ENCODE measurements at places on chromosomes 3 and 15.

DNA sequence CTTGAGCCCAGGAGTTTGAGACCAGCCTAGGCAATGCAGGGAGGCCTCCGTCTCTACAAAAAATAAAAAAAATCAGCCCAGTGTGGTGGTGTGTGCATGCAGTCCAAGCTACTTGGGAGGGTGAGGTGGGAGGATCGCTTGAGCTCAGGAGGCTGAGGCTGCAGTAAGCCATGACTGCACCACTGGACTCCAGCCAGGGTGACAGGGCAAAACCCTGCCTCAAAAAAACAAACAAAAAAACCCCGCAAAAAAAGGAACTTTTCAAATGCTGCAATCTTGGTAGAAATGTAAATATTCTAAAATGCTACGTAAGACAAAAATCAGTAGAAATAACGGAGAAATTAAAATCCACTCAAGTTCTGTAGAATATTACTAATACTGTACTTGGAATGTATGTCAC is 108.1 kb upstream of the MELTF start:
- no peak for DNase-seq

- DNase-seq: peak; percentile 7
Measured at GRCh38 chr3:13709706-13710105, 160.8 kb downstream of the FBLN2 start.

GRCh38 chr3:135887220-135887619 is 78.3 kb upstream of the PPP2R3A start:
- no peak for DNase-seq

DNA sequence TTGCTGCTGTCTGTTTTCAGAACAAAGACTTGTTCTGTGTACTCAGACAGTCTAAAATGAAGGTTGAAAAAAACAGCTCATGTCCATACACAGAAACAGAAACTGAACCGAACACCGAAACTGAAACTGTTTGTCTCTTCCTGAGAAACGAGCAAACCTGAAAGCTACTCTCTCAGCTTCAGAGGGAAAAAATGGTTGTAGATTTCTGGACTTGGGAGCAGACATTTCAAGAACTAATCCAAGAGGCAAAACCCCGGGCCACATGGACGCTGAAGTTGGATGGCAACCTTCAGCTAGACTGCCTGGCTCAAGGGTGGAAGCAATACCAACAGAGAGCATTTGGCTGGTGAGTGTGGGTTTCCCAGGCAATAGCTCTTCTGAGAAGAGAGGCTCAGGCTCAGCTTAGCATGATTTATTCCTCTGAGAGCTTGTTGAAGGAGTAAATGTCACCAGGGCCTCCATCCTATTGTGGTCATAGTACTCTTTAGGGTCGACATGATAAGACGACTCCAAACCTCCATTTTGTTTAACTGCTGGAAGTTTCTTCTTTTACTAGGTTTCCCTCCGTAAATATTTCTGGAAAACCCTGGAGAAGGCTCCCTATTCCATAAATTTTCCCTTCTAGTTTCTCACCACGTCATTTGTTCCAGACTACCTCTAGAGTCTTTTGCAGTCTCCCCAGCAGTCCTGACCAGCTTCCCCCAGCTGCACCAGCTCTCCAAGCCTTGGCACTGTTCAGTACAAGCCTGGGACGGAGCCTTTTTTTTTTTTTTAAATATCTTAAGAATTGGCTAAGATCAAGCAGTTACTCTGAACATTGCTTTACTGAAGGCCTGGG is at the start of gene RTP4:
RTP4 (plus strand) TSS at position 135 of the 838 bp plus-strand sequence; CDS start at position 192, 57 bp downstream.
- peak; percentile 70 for DNase-seq

DNA sequence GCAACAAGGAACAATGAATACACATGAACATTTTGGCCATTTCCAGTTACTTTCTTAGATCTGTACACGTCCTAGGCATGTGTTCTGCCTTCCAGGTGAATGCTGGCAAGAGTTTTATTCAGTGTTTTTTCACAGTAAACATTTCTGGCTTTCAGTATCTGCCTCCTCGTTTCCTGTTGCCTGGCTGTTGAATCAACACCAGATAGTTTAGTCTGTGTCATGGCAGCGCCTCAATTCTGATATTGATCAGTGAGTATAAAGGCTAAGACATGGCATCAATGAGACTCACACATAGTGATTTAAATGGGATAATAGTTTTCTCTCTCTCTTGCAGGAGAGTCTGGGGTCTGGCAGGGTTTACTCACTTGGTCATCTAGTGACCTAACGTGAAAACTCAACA is 266.9 kb upstream of the SLCO3A1 start:
- DNase-seq: no peak

- no peak for DNase-seq
Measured at GRCh38 chr15:67479781-67480505, 41.0 kb upstream of the C15orf61 start.

DNA sequence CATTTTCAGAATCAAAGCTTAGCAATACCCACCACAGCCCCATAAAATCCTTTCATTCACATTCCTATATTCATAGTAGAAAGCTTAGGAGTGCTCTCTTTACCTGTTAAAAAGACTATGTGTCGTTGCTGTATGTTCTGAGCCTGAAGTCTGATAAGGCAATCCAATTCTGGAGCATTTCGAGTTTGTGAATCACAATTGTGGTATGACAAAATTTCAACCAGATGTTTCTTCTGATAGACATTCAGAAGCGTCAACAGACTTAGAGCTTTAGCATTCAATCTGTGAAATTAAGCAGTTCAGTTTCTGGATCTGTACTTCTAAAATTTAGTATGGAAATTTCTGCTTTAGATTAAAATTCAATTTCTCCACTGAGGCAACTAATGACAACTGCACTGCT is 58.3 kb downstream of the TASOR start:
- no peak for DNase-seq

DNA sequence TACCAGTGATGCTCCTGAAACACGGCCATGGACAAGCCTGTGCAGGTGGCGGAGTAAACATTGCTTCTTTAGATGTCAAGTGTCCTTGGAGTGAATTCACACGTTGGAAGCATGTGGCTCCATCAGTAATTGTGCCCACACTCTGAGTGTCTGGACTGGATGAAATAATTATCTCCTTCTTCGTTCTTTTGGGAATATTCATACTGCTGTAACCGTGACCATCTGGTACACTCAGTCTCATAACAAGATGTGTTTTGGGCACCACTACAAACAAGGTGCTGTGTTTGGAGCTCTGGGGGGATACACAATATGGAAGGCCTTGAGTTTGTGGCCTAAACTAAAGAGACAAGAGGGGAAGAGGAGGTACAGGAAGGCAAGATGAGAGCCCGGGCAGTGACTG is 165.6 kb downstream of the APBA2 start:
- no peak for DNase-seq

GRCh38 chr3:185079625-185080024 is 73.2 kb downstream of the C3orf70 start:
- DNase-seq: no peak

DNA sequence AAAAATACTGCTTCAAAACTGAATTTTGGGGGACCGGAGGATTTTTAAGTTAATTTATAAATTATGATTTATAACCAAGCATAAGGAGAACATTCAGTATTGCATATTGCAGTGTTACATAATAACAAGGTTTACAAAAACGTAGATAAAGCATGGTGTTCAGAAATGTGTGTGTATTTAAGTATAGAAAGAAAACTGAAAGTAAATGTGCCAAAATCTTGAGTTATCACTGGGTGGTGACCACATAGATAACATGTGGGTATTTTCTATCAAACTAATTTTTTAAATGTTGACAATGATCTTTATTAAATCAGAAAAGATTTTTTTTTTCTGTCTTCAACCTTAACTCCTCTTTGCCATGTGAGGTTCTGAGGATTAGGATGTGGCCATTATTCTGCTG is 32.6 kb downstream of the EIF2AK4 start:
- DNase-seq: no peak

GRCh38 chr15:101497017-101497416 is 7.5 kb upstream of the PCSK6 start:
- no peak for DNase-seq

DNA sequence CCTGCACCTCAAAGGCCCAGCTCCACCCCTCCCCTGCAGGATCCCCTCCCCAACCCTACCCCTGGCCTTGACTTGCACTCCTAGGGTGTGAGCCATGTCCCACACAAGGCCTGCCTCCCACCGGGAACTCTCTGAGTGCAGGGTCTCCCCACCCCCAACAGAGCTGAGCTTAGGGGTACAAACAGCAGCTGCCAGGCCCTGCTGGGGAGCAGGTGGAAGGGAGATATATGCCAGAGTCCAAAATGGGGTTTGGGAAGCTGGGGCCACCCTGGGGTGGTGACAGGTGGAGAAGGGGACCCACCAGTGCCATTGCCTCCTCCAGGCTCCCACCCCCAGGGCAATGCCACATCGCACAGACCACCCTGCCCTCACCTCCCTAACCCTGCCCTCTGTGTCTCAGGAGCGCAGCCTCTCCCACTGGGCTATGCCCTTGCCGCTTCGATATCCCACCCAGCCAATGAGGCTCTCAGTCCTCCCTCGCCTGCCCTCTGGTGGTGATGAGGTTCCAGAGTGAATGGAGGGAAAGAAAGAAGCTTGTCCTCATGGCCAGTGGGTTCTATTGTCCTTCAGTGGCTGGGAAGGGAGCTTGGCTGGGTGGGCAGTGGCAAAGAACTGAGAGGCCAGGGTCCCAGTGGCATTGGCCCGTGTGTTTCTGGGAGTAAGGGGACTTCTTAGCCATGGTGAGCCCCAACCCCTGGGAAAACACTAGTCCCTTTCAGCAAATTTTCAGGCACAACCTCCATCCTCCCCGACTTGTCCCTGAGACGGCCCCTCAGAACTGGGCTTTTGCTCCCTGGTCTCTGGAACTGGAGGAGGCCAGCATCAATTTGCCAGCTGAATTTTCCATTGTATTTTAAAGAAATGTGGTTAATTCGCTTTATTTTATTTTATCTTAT is 46.8 kb downstream of the CYP11A1 start:
- DNase-seq: peak; percentile 74

DNA sequence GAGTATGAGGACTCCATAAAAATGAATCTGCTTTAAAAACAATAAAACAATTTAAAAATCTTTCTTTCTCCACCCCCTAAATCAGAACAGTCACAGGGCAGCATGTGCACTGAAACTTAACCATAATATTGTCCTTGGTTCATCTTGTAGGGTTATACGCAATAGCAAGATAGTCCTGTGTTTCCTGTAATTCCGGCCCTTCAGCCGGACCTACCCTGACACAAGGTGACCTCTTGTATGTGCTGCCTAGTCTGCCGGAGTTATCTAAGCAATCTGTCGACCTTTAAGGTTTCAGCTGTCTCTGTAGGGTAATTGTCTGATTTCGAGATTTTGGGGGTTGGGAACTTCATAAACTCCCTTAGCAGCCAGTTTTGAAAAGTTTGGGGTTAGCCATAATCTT is 99.9 kb downstream of the DHX36 start:
- no peak for DNase-seq

- no peak for DNase-seq
Measured at GRCh38 chr3:31777092-31777491, 204.0 kb downstream of the OSBPL10 start.

DNA sequence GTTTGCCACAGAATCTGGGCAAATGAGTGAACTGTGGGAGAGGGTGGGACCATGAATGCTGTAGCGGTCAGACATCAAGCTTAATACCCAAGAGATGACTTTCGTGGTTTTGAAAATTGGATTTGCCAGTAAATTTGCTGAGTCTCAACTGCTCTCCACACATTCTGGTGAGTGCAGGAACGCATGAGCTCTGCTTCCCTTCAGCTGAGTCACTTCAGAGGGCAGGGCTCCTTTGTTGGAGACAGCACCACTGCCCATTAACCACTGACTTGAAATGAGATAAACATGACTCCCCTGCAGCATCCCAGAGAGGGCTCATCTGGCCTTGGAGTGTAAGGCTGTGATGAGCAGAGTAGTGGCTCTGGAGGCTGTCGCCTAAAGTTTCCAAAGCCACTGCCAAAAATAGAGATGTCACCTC is 22.6 kb downstream of the RARRES1 start:
- no peak for DNase-seq

GRCh38 chr15:56752986-56753385 is 19.7 kb upstream of the ZNF280D start:
- DNase-seq: no peak

GRCh38 chr15:63462088-63462487 is 42.3 kb upstream of the USP3 start:
- DNase-seq: no peak

GRCh38 chr3:169627789-169628188 is 35.7 kb downstream of the MECOM start:
- no peak for DNase-seq

DNA sequence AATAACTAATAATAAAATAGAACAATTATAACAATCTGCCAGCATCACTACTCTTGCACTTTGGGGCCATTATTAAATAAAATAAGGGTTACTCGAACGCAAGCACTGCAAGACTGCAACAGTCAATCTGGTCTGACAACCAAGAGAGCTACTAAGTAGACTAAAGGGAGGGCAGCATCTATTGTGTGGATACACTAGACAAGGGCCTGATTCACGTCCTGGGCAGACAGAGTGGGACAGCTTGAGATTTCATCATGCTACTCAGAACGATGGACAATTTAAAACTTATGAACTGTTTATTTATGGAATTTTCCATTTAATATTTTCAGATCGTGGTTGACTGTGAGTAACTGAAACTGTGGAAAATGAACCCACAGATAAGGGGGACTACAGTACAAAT is 39.5 kb downstream of the TNIK start:
- DNase-seq: no peak

DNA sequence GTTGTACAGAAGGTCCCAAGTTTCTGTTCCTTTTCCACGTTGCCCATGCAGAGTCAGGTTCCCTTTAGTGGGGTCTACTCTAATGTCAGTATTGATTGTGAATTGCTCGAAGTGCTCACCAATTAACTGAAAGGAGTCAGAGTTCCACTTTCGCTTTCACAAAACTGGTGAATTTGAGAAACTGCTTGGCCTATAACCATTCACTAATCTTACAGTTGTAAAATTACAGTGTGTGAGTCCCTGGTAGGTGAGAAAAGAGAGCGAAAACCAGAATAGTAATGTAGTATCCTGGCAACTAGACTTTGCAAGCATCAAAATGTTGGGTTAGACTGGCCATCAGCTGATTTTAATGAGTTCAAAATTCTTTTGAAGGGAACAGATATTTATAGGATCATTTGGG is 237.5 kb upstream of the CHRM5 start:
- no peak for DNase-seq

- DNase-seq: no peak
Measured at GRCh38 chr15:67148196-67148701, 82.8 kb downstream of the SMAD3 start.

- no peak for DNase-seq
Measured at GRCh38 chr3:18681818-18682345, 256.7 kb upstream of the SATB1 start.

GRCh38 chr3:178084938-178085816 is 451.1 kb upstream of the KCNMB2 start:
- DNase-seq: no peak

DNA sequence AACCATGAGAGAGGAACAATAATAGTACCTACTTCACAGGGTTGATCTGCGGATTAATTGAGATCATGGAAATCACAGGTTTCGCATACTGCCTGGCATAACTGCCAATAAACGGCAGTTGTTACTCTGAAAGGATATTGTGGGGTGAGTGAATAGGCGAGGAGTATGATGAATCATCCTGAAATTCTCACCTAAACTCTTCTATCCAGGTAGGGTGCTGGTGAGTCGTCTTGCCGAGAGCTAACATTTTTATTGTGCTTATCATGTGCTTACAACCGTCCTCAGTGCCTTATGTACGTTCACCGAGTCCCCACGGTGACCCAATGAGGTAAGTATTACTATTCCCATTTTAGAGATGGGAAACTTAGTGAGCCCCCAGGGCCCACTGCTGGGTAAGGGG is 52.4 kb upstream of the SRGAP3 start:
- peak; percentile 30 for DNase-seq

- no peak for DNase-seq
Measured at GRCh38 chr3:126678693-126679317, 23.9 kb upstream of the TXNRD3 start.

GRCh38 chr3:4218456-4219226 is 84.5 kb upstream of the SETMAR start:
- no peak for DNase-seq

GRCh38 chr3:196541684-196542445 is 26.5 kb downstream of the WDR53 start:
- DNase-seq: no peak
